ENCODE measurements at places on chromosomes 4 and X.

- no peak for DNase-seq
These were observed 825 bp upstream of the RASGEF1B start for GRCh38 chr4:81472281-81473182.

DNA sequence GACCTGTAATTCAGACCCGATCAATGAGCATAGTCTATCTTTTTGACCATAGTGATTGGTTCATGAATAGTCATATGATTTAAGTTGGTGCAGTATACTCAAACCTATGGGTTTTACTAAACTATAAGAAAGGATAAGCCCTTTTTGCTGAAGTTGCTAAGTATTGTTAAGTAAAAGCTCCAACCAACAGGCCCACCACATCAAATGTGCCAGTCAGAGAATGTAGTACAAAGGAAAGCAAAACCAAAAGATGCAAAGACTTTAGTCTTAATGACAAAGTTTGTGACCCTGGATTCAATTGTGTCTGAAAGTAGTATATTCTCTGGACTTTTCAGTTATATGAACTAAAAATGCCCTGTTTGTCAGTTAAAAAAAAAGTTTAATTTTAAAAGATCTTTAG is 208.1 kb upstream of the TET2 start:
- no peak for DNase-seq

- no peak for DNase-seq
These were observed 4.8 kb downstream of the THOC2 start for GRCh38 chrX:123728016-123728415.

DNA sequence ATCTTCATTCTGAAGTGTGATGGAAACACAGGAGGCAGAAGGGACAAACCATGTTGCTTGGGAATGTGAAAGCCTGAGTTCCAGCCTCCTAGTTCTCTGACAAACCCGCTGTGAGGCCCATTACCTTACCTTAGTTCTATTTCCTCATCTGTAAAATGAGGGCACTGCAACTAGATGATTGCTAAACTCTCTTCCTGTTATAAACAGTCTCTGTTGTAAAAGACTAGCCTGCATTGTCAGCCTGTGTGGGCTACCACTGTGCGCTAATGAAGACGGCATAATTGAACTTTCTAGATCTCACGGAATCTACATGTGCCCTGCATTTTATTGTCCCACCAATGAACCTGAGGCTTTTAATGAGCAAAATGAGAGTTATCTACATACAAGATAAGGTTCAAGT is 147.2 kb downstream of the AFF2 start:
- DNase-seq = no peak

- no peak for DNase-seq
These were observed 58.9 kb upstream of the FAM9C start for GRCh38 chrX:13103188-13103913.

DNA sequence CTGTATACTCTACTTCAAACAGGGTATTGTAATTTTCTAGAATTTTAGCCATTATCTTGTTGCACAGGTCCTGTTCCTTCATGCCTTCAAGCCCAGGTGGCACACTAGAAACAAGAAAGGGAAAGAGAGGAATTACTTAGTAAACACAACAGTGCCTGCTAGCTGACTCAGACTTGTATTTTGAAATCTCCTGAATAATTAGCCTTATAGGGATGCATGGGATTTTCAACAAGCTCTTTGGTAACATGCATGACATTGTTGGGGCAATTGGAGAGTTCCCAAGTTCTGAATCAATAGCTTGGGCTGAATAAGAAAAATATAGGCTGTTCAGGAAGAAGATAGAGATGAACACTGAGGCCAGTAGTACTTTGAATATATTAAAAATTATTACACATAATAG is 118.8 kb downstream of the FAM13A start:
- no peak for DNase-seq

DNA sequence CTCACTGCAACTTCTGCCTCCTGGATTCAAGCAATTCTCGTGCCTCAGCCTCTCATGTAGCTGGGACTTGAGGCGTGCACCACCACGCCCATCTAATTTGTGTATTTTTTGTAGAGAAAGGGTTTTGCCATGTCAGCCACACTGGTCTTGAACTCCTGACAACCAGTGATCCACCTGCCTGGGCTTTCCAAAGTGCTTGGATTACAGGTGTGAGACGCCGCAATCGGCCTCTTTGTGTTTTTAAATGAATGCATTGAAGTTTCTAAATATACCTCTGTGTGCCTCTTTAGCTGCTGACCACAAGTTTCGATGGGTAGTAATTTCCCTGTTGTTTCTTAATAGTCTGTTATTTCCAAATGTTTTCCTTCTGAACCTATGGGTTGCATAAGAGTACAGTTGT is 765.3 kb upstream of the GRIA3 start:
- no peak for DNase-seq

DNA sequence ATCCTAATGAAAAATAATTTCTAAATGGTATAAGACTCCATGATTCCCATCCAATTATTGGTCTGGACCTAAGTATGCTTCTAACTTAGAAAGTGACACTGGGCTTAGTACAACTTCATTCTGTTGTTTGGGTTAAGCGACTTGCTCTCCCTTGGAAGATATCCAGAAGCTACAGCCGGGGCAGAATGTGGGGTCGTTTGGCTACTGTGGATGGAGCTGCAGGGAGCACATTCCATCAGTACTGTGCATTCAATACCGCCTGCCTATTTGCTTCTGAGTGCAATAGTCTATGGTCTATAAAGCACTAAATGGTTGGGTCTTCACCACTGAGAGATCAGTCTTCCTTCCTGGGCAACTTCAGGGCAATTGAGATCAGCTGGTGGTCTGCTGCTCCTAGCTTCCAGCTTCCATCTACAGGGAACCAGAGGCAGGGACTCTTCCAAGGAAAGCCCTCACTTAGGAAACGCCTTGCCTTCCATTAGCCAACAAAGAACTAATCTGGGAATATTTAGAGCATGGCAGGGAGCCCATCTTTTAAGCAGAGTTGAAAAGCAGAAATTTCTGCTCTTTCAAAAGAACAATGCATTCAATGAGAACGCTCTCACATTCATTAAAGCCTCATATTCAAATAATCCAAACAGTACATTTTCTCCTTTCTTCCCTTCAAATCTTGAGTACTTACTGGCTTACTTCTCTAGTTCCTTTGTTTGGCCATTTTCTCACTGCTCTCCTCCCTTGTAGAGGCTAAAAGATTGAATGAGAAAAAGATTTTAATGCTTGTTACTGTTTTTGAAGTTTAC is 1049.9 kb upstream of the TENM3 start:
- DNase-seq = no peak

DNA sequence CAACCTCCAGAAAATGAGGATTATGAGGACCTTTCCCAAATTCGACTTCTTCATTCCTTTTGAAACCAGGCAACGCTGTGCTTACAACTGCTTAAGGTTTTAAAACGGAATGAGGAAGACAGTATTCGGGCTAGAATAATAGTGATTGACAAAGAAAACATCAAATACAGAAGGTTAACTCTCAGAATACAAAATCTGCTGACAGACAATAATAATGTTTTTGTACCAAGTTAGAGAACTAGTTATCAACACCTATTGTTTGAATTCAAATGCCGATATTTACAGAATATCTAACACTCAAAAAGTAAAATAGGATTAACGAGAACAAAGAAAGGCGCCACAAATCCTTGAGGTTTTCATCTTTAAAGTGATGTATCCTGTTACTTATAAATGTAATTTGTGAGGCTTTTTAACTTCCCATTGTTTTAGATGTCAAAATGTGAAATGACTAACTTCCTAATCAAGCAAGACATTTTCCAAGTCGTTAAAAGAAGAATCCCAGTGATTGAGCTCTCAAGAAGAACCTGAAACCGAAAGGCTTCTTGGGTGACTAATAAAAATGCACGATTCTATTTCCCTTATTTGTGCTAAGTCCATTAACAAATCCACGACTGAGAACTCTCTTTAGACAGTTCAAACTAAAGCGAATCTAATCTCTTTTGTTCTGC is 118.3 kb downstream of the SORBS2 start:
- DNase-seq = no peak

- no peak for DNase-seq
These were observed 75.2 kb downstream of the PAQR3 start for GRCh38 chr4:78863991-78864390.

DNA sequence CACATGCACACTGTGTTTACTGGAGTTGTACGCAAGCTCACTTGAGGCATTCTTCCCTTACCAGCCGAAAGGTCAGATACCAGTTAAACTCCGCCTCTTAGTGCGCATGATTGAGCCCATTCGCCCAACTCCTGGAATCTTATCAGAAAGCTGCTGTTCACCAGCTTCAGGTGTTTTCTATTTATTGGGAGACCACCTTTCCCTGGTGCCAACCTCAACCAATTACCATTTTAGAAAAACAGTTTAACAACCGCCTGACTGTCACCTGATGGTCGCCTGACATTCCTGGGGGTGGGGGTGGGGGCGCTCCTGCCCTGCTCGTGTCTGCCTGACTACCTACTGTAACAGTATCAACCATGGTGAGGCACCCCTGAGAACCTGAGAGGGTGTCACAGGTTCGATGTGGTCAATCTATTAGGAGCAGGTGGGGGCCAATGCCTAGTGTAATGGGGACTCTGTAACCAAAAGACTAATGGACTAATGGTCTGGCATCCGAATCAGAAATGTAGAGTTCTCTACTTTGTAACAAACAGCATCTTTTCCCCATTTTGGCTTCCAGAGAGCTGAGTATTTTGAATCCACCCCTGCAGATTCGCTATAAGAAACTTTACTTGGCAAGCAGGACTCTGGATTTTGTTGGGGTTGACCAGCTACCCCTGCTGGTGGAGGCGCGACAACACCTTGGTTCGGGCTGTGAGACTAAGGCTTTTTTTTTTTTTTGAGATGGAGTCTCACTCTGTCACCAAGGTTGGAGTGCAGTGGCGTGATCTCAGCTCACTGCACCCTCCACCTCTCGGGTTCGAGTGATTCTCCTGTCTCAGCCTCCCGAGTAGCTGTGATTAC is 58.2 kb upstream of the ZNF157 start:
- no peak for DNase-seq

DNA sequence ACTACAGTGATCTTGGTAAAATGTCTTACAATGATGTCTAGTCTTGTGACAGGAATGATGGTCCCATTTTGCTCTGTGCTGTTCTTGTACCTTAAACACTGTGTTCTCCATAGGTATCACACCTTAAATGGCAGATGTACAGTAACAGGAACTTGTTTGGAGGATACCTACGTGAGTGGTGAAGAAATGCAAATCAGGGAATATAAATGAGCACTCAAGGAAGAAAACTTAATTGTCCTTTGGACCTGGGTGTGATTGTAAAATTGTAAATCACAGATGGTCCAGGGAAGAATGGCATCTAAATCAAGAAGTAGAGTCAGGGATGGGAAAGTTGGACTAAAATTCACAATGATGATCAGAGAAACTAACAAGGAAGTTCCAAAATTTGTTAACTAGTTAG is 12.7 kb downstream of the HPGDS start:
- no peak for DNase-seq

DNA sequence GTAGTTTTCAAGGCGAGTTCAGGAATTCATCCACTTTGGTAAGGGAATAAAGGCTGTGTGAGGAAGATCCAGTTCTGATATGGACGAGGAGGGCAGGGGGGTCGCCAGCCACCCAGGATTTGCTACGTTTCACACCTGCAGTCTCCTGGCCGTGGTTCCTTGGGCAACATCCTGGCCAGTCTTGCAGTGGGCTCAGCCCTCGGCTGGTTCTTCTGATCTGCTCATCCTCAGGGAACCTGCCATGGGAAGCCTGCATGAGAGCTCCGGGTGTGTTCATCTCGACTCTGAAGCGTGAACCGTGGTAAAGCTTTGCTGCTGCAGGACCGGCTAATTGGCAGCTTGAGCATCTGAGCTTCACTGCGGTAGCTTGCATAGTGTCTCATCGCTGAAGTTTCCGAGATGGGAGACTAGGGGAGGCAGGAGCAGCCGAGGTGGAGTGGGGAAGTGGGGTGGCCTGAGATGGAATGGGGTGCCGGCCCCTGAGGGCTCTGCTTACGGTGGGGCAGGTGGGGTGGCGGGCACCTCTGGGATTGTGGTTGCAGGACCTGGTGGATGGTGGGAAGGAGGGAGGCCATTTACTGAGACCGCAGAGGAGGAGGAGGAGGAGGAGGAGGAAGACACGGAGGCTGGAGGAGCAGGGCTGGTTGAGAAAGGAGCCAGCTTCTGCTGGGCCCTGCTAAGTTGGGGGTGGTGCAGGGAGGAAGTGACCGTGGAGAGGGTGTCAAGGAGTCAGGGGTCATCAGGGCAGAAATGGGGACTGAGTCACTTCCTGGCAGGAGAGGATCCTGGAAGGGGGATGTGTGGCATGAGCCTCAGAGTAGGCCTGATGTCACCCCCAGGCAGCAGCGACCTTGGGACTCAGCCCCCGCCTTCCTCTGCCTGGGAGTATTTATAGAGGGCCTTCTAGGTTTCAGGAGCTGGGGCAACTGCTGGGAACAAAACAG is 213.1 kb upstream of the PSAPL1 start:
- no peak for DNase-seq

DNA sequence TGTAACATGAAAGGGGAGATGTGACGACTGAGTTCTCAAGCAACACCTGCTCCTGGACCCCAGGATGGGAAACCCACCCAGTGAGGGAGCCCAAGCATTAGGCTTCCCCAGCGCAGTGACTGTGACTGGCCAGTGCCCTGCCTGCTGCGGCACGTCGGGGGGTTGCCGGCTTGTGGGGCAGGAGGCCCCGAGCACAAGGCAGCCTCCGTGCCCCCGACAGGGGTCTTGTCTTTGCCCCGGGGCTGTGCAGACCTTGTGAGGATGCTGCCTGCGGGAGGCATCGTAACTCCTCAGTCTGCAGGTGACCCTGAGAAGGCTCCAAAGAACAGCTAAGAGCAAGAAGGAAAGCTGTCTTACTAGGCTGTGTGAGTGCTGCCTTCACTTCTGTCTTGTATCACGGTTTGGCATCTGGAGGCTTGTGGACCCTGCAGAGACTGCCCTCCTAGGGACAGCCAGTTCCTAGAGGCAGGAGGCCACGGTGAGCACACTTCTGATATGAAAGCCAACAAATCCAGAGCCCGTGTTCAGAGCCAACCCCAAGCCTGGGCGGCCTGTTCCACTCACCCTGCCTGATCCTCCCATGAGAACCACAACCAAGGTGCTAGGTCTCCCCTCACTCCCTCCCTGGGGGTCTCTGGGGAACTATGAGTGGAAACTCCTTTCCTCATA is 47.7 kb downstream of the FGFRL1 start:
- DNase-seq = no peak

GRCh38 chr4:88008122-88008742 is 797 bp downstream of the PKD2 start:
- no peak for DNase-seq

DNA sequence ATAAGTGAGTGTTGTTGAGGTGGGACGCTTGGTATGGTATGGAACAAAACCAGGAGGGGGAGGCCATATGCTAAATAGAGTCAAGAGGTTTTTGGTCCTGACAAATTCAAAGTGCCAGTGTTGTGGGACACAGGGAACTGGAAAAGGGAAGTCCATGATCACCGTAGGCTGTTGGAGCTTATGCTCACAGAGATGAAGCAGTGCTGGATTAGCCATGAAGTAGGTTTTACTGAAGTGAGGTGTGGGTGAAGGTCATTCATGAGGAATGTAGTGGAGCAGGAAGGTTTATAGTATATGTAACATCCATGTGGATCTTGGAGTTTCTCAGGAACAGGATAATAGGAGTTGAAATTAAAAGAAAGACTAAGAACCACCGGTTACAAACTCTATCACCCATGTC is 256.1 kb upstream of the PITX2 start:
- no peak for DNase-seq

- DNase-seq = no peak
These were observed 34.5 kb upstream of the PPM1K start for GRCh38 chr4:88318751-88319350.
